NCI-H187 (cell line): ENCODE measurements at places on chromosomes 5 and 9.

GRCh38 chr9:121718501-121718900 lies 67.1 kb downstream of the DAB2IP start:
- DNase-seq, result no peak

DNA sequence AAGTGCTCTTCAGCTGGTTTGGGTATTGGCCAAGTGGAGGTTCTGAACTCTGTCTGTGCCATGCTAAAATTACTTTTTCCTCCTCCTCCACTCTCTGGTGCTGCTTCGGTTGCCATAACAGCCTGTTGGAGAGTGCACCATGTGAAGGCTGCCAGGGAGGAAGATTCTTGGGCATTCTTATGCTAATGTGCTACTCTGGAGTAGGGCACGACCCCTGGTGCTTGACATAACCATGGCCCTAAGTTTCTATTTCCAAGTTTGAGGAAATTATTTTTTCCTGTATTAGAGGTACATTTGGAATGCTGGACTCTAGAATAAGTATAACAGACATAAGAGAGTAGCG lies 111.6 kb downstream of the ARHGAP26 start:
- no peak for DNase-seq

DNA sequence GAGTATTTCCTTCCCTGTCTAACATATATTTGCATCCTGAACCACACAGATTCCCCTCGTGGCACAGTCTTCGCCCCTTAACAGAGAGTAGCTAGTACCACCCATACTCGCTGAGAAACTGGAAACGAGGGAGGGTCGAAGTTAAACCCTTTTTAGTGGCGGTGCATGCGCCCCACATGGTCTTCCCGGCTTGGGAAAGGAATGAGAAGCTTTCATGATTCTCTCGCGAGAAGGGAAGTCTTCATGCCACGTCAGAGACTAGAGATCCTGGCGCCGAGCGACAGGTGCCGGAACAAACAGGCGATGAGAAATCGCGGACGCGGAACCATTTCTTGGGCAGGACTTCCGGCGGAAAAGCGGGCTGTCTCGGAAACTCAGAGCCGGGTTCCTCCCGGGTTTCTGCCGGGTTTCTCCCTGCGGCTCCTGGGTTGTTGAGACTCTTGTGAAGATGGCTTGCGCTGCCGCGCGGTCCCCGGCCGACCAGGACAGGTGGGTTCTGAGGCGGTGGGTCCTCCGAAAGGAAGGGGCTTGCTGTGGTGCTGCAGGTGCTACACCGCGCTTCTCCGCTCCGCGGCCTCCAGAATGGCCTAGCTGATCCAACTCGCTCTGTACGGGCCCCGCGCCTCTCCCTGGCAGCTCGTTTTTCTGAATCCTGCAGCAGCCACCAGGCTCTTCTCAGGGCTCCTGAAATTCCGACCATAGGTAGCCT lies at the start of gene SRP19:
SRP19 (plus strand) TSS at position 359 of the 709 bp plus-strand sequence; CDS start at position 449, 90 bp downstream.
- peak; percentile 80 for DNase-seq

DNA sequence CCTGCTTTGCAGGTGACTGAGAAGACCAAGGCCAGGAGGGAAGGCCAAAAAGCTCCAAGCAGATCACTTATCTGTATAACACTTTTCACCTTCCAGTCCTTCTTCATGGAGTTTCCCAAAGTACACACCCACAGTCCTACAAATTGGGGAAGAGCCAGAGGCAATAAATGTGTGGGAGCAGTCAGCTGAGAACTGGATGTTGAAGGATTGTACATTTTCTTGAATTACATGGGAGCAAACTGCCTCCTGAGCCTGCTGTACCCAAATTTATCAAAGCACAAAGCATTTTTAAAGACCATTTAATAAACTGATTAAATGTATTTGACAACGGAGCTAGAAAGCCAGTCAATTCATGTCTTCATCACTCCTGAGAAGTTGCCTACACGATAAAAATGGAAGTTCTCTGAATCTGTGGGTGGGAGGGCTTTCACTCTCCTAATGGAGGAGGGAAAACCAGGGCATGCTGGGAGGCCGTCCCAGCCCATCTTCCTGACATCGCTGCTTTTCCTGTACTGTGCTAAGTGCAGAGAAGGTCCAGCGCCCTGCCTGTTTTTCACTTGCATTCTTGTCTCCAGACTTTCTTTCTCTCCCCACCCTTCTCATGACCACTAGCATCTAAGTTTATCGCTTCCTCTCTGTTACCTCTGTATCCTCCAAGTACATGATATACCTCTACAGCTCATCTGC lies 79.0 kb downstream of the KCNIP1 start:
- no peak for DNase-seq

DNA sequence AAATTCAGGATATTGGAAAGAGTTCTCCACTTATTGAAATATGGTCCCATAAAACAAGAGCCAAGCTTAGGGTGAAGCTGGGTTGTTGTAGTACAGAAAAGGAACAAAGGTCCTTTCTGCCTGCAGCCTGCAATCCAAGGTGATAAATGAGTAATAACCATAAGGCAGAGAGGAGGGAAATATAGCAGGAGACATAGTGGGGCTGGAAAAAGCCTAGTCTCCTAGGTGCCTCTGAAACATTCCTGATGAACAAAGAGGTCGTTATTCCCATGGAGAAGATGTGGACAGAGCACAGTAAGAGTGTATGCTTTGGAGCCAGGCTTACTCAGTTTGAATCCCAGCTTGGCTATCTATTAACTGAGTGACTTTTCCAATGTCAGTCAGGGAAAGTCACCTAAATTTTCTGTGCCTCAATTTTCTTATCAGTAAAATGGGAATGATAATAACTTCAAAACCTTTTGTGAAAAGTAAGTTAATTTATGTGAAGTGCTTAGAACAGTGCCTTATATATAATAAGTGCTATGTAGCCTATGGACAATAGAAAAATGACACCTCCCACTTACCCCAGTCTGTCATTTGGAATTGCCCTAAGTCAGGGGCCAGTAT lies 110.8 kb upstream of the GRIN3A start:
- DNase-seq, result no peak

DNA sequence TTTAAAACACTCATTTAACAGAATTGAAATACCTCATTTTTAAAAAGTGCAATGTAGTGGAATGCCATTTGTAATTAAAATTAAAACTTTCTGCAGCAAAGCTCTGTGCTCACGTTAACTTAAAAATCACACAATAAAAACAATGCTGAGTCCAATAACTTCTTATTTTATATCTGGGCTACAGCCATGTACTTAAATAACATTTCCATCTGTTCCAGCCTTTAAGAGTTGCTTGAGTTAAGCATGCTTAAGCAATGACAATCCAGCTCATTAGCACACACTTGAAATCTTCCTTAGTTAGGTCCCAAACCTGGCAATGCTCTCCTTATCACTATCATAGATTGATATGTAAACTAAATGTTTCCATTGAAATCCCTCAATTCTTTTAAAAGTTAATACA lies 132.3 kb upstream of the CDH12 start:
- DNase-seq, result no peak

GRCh38 chr5:50711280-50711679 lies 44.8 kb downstream of the PARP8 start:
- DNase-seq, result no peak

- no peak for DNase-seq
Observed at GRCh38 chr9:83962165-83962564, 17.9 kb downstream of the HNRNPK start.

- DNase-seq, result no peak
Observed at GRCh38 chr9:19451240-19452087, 42.7 kb downstream of the ACER2 start.

- DNase-seq, result no peak
Observed at GRCh38 chr9:110918316-110919049, 119.8 kb downstream of the LPAR1 start.

DNA sequence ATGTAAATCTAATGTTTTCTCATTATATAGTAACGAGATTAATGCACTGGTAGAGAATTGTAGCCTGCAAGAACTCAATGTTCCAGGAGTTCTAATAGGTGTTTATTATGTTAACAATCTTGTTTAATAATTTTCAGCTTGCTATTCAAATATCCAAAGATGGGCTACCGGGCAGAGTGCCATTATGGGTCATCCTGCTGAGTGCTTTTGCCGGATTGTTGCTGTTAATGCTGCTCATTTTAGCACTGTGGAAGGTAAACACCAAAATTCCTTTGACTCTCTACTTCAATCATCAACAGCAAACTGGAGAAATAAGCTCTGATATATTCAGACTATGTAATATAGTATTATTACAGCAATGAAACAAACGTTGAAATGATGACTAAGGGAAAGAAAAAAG lies 41.9 kb upstream of the ITGA2 start:
- no peak for DNase-seq

- DNase-seq, result no peak
Observed at GRCh38 chr5:62259699-62260250, 46.2 kb upstream of the KIF2A start.

GRCh38 chr9:76109953-76110352 lies 219.5 kb downstream of the PCSK5 start:
- peak; percentile 22 for DNase-seq

- DNase-seq, result no peak
Observed at GRCh38 chr9:69158471-69158870, 15.6 kb upstream of the TJP2 start.

DNA sequence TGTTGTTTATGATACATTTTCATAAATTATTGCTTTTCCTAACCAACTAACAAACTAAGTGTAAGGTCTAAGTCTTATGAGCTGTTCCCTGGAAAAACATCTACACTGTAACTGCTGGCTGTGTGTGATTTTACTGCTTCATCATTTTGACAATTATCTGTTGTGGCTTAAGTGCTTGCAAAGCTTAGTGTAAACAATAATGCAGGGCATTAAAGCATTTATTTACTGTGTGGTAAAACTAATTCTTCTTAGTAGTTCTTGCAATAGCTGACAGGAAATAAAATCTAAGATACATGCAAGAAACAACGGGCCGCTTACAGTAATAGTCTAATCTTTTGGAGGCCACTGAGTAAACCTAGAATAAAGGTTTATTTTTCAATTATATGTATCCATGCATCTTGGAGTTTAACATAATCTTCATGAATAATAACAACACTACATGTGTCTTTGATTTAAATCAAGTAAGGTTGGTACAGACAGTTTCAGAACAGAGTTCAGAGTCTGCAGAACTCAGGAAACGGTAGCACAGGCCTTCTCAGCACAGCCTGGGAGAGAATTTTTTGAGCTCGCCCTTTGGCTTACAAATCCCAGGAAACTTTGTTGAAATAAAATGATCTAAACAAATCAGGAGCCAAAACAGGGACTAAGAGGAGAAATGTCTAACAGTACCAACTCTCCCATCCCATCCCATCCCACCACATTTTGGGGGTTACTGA lies 473.1 kb downstream of the NR2F1-AS1 start:
- no peak for DNase-seq

GRCh38 chr5:71011194-71011792 lies 13.8 kb downstream of the NAIP start:
- no peak for DNase-seq

- DNase-seq, result no peak
Observed at GRCh38 chr5:112248623-112249022, 170.5 kb downstream of the EPB41L4A start.

DNA sequence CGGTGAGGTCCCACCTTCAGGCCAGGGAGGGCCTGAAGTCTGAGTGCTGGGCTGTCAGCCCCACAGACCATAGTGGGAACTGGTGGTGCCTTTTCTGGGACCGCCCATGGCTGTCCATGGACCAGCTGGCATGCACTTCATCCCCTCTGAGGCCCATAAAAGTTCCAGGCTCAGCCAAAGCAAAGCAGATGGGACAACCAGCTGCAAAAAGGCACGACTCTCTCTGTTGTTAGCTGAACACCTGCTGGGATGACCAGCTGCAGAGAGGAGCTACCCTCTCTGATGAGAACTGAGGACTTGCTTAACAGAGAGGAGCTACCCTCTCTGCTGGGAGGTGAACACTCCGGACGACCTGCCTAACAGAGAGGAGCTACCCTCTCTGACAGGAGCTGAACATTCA lies 844.3 kb upstream of the DMAC1 start:
- no peak for DNase-seq

DNA sequence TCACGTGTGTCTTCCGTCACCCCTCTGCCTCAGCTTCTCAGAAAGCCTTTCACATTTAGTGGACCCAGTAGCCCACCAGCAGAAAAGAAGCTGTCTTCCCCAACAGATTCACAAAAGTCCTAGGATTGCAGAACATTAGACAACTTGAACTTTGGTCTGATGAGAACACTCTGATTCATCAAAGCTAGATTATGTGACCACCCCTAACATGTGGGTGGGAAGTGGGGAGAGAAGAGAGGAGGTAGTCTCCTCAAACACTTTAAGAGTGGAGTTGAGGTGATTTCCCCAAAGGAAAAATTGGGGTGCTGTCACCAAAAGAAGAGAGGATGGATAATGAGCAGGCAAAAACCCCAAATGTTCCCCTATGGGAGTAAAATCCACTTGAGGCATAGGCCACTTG lies 41.4 kb upstream of the SMIM23 start:
- no peak for DNase-seq

- DNase-seq, result no peak
Observed at GRCh38 chr5:172868924-172869591, 35.0 kb downstream of the ERGIC1 start.

DNA sequence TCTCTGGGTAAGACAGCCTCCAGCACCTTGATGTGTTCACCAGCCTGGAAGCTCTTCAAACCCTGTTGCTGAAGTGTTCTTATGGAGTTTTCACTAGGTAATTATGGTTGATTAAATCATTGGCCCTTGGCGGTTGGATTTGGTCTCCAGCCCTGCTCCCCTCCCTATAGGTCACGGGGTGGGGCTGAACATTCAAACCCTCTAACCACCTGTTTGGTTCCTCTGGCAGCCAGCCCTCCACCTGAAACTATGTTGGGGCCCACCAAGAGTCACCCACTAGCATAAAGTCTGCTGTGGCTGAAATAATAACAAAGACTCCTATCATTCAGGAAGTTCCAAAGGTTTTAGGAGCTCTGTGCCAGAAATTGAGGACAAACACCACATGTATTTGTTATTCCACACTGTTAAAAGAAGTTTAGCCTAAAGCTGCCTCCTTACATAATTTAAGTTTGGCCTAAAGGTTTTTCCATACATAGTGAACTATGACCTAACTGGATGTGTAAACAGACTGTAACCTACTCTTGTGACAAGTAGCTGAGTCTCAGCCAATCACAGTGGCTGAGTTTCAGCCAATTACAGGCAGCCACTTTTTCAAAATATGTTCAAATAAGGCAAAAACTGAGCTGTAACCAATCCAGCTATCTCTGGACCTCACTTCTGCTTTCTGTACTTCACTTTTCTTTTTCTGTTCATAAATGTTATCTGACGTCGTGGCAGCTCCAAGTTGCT lies 34.8 kb downstream of the TMEM252 start:
- DNase-seq, result no peak

DNA sequence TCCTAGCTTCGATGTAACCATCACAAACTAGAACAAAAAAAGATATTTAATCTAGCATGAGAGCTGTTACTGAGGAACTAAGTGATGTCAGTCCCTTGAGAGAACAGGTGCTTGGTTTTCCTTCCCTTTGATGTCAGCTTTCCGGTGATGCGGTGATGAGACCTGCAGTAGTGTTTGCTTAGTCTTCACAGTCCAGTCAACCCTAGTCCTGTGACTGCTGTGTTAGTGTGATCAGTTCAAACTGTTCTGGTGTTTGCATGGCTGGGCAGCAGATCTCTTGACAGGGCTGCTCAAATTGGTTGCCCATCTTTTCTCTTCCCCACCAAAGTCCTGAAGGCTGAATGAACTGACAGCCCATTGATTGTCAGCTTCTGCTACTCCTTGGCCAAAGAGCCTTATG lies 608.6 kb upstream of the DAB2 start:
- DNase-seq, result no peak
